ENCODE measurements at places on chromosomes 2 and 18.
A peak's percentile ranks its signal among the peaks of the same experiment; 100 is the strongest.

- peak; percentile 79 for ATAC-seq
Observed at GRCh38 chr2:204024503-204024902, 87.9 kb downstream of the ICOS start.

DNA sequence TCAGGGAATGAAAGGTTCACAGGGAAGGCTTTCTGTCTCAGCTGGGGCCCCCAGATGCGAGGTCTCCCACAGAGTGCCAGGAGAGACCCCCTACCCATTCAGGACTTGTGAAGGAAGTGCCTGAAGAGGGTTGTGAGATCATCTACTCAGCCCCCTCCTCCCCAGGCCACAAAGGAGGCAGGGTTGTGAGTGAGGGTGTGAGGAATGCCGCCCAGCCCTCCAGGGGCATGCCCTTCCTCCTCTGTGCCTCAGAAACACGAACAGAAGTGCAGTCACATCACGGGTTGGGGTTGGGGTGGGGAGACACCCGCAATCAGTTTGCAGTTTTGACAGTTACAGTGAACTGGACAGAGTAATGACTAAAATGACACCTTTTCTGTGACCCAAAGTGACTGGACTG is 5.0 kb downstream of the MAL start:
- no peak for ATAC-seq

- ATAC-seq, result no peak
Observed at GRCh38 chr2:47656715-47657600, 126.0 kb upstream of the MSH6 start.

DNA sequence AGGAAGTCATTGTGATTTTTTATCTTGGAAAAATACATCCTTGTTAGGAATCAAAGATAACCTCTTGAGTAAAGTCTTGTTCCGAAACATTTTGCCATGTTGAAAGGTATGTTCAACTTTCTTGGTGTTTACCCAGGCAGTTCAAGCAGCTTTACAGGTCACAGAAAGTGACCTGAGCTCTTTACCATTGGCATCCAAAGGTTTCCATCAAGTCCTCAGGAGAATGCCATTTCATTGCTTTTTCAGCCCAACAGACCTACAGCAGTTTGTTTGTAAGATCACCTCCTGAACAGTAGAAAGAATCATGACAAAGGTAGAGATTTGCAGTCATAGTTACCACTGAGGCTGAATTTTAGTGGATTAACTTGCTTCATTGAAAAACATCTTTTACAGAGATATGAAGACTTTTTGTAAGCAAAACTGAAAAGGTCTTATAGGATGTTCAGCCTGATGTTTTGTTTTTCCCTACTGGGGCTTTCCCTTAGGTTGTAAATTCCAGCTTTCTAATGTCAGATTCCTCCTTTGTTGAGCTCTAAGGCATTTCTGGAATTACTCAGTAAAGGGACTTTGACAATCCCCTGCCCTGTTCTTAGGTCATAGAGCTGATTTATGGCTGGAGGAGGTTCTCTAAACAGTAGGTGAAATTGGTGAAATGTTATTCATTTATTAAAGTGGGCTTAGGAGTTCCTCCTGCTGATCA is 236.8 kb upstream of the RBMS1 start:
- peak; percentile 66 for ATAC-seq

DNA sequence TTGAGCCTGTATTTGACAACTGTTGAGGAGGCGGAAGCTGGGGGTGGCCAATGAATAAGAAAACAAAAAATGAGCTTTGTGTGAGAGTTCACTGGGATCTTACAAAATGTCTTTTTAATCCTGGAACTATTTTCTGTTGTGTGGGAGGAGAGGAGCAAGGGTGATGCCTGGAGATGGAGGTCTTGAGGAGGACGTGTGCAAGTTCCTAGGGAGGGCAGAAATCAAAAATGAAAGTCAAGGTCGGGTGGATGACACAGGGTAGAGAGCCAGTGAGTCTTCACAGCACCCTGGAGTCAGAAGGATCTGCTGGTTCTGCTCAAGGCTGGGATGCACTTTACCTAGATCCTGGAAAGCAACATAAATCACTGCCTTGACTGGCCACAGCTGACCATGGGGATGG is 180.3 kb upstream of the PKDCC start:
- ATAC-seq, result no peak

DNA sequence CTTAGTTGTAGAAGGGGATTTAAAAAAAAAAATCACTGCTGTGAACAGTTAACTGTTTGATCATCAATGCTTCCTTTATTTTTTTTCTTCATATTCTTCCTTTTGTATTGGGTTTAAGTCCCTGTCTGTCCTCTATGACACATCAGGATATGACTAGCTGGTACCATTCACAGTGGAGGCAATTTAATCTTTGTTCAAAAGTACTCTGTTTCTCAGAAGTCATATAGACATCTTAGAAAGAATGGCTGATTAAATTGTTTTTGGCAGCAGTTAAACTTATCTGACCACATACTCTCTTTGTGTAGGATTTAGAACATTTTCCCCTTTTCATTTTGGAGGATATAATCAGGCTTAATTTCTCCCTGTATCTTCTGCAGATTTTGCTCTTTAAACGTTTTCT is 807.8 kb upstream of the CDH2 start:
- ATAC-seq, result peak; percentile 54

- no peak for ATAC-seq
Observed at GRCh38 chr2:97760480-97761049, 47.2 kb downstream of the ZAP70 start.

- no peak for ATAC-seq
Observed at GRCh38 chr2:144248350-144249034, 271.4 kb downstream of the ZEB2 start.

DNA sequence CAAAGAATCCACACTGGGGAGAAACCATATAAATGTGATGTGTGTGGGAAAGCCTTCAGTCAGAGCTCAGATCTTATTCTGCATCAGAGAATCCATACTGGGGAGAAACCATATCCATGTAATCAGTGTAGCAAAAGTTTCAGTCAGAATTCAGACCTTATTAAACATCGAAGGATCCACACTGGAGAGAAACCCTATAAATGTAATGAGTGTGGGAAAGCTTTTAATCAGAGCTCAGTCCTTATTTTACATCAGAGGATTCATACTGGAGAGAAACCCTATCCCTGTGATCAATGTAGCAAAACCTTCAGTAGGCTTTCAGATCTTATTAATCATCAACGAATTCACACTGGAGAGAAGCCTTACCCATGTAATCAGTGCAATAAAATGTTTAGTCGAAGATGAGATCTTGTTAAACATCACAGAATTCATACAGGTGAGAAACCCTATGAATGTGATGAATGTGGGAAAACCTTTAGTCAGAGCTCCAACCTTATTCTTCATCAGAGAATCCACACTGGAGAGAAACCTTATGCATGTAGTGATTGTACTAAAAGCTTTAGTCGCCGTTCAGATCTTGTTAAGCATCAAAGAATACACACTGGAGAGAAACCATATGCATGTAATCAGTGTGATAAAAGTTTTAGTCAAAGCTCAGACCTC is 16.7 kb upstream of the ZSCAN30 start:
- ATAC-seq, result no peak

- no peak for ATAC-seq
Observed at GRCh38 chr2:24317491-24317920, 42.8 kb downstream of the ITSN2 start.

- no peak for ATAC-seq
Observed at GRCh38 chr2:31654241-31654640, 73.5 kb upstream of the SRD5A2 start.

GRCh38 chr18:57780706-57781347 is 22.3 kb downstream of the ATP8B1 start:
- peak; percentile 75 for ATAC-seq

- no peak for ATAC-seq
Observed at GRCh38 chr2:241602720-241603119, 34.2 kb downstream of the THAP4 start.
